NCI-H446 (cell line): ENCODE measurements at places on chromosomes 2 and 18.

DNA sequence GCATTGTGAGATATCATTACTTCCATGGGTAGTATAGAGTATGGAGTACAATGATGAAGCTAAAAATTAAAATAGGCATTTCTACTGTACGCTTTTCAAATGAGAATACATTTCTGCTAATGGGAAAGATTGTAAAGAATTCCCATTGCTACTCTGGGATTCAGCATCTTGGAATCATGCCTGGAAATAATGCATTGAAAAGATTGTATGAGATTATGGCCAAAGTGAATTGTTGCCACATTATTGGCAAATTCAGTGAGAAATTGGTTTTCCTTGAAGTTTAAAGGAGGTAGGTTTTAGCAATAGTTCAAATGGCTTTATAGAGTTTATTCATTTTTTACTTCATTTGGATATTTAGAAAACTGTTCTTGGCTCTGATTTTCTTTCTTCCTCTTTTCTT lies 157.9 kb downstream of the GULP1 start:
- peak; percentile 18 for DNase-seq

- no peak for DNase-seq
Observed at GRCh38 chr2:105177536-105178254, 63.8 kb upstream of the GPR45 start.

DNA sequence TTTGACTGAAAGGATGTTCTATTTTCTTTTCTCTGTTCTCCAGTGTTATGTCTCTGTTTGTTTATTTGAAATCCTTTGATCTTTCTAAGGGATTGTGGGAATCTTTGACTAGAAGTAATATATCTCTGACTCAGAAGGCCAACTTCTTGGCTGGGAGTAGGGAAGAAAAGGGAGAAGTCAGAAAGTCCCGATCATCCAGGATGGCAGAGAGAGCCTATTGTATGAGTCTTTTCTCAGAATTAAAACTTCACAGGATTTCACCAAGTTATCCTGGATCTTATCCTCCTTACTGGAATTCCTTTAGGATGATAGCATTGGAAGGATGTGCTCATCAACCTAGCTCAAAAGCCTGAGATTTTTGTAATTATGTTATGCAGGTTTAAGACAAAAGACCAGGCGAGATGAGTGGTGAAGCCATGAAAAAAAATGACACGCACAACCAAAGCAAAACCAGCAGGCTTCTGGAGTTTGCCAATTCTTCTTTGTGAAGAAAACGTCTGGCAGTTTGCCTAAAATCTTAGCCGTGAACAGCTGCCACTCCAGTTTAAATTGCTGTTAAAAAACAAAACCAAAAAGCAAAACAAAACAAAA lies 383.6 kb upstream of the SMIM21 start:
- peak; percentile 35 for DNase-seq

DNA sequence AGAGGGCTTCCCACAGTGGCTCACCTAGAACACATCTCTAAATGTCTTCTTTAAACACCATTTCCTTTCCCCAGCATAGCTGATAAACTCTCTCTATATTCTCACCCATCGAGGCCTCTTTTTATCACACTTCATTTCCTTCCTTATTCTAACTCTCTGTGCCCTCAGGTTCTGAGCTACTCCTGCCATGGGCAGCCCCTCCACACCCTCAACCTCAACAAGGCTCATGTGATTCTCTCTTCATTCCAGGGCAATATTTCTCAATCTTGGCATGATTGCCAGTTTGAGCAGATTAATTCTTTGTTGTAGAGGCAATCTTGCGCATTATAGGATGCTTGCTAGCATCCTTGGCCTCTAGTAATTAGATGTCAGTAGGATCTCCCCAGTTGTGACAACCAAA lies 999.1 kb downstream of the TSN start:
- DNase-seq, result no peak

- DNase-seq, result no peak
Observed at GRCh38 chr2:74513605-74514367, 464 bp upstream of the TLX2 start.

DNA sequence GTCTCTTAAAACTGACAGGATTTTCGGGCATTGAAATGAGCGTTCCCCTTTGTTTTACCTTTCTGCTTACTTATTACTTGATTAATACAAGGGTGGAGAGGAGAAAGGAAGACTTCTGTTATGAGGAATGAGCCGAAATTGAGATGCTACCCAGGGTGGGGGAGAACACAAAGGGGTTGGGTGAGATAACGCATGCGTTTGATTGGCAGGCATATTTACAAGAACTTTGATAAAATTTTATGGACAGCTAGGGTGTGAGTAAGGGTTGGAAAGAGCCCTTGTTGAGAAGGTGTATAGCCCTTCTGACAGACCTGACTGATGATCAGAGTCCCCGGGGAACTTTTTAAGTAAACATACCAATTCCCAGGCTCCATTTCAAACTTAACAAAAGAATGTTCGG lies 1.8 kb downstream of the RNF138 start:
- no peak for DNase-seq

GRCh38 chr2:240766072-240766471 lies 53.9 kb downstream of the KIF1A start:
- DNase-seq, result no peak

GRCh38 chr2:205556841-205557539 lies 125.3 kb upstream of the NRP2 start:
- DNase-seq, result no peak

DNA sequence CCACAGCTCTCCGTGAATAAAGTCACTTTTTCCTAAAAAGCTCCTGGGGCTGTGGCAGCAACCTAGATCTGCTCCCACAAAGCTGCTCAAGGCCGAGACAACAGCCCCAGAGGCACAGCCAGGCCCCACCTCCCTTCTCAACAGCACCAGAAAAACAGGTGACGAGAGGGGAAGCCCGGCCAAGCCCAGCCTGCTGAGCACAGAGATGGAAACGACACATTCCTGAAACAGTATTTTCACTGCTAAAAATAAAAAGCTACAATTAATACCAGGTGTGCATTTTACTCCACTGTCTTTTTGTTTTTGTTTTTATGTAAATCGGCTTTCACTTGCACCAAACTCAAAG lies 199.3 kb downstream of the HDAC4 start:
- no peak for DNase-seq

- DNase-seq, result no peak
Observed at GRCh38 chr2:211333377-211333776, 777.0 kb downstream of the CPS1 start.

- DNase-seq, result no peak
Observed at GRCh38 chr2:43474273-43474672, 121.6 kb downstream of the THADA start.
